ENCODE measurements at places on chromosomes 3 and 15.
A peak's percentile ranks its signal among the peaks of the same experiment; 100 is the strongest.

DNA sequence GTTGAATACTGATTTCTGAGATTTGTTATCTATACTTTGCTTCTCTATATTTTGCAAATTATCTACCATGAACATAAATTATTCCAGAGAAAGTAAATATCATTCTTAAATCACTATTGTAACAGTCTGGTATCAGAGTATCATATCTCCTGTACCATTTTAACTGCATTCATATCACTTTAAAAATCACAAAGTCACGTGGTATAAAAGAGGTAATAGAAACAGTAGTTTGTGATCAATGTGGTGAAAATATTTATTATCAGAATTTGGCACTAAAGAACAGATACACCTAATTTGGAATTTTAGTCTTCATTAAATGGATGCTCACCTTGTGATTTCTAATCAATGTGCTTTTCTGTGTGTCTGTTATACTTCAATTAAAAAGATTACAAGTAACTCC lies 47.8 kb downstream of the P3H2 start:
- no peak for DNase-seq

DNA sequence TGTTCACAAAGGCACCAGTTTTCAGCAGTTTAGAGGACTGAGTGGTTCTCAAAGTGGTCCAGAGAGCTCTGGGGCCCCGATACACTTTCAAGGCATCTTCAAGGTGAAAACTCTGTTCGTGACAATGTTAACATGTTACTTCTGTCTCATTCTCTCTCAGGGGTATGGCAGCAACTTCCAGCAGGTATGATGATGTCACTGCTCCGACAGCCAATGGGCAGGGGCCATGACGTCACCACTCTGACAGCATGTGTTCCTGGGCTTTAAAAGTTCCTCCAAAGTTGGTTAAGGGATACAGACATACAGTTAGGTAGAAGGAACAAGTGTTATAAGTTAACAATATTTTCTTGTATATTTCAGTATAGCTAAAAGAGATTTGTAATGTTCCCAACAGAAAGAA lies 87.9 kb downstream of the KLF15 start:
- DNase-seq = no peak

GRCh38 chr3:45381168-45381852 lies 7.1 kb upstream of the LARS2 start:
- peak; percentile 48 for DNase-seq

GRCh38 chr3:115401851-115402501 lies 221.3 kb upstream of the GAP43 start:
- DNase-seq = no peak

DNA sequence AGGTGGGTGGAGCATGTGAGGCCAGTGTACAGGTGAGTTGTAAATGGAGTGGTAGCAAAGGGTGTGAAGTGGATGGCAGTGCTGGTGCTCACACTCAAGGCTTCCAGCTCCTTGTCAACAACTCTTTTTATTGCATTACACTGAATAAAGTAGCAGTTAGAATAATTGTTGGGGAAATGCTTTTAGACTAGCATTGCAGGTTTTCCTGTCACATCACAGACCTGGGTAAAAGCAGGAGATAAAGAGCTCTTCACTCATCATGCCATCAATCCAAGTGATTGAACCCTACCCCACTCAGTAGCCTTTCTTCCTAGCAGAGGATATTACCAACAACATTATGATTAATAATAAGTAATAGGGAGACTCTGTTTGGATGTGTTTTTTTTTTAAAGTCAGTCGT lies 81.6 kb downstream of the CDIN1 start:
- no peak for DNase-seq

GRCh38 chr3:51933471-51934138 lies 8.1 kb downstream of the RRP9 start:
- no peak for DNase-seq

GRCh38 chr3:171962137-171962720 lies 77.1 kb upstream of the FNDC3B start:
- no peak for DNase-seq

- peak; percentile 50 for DNase-seq
These were observed 39.0 kb downstream of the U2SURP start for GRCh38 chr3:143040261-143040879.

DNA sequence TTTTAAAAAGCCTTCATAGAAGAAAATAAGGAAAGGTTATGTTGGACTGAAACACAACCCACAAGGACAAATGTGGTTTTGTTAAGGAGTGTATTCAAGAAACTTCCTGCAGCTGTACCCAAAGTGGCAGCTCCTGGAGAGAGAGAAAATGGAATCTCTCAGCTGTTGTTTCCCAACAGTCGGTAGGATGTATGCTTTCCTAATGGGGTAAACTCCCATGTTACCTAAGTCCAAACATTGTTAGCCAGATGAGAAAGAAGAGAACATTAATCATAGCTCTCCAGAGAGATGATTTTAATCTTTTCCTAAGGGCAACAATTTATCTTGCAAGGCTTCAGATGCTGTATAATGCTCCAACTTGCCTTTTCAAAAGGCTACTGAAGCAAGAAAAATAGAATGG lies 22.6 kb upstream of the TEX9 start:
- DNase-seq = peak; percentile 65

DNA sequence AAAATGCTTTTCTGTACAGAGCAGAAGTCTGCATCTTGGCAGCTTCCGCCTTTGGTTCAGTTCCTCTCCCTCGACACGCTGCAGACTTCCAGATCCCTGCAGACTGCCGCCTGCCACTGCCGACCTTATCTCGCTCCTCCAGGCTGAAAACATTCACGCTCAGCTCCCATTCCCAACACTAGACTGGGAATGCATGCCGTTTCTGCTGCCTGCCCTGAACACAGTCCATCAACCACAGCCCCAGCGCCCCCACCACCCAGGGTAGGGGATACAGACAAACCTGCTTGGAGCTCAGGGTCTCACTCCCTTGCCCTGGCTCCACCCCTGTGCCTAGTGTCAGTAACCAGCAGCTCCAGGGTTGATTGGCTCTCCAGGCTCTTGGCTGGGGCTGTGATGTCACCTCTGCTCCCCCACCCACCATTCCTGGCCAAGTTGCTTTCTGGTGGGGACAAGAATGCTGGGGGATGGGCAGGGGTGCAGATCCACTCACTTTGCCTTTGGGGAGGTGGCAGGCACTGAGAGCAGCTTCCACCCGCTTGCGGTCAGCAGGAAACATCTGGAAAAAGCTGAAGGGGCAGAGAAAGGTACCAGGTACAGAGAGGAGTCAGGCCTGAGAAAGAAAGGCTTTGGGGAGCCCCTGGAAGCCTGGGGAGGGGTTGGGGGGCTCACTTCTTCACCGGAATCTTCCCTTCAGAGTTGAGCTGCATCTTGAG lies 6.1 kb downstream of the PLCB2 start:
- no peak for DNase-seq

- no peak for DNase-seq
These were observed 15.1 kb downstream of the GMNC start for GRCh38 chr3:190847436-190847835.

DNA sequence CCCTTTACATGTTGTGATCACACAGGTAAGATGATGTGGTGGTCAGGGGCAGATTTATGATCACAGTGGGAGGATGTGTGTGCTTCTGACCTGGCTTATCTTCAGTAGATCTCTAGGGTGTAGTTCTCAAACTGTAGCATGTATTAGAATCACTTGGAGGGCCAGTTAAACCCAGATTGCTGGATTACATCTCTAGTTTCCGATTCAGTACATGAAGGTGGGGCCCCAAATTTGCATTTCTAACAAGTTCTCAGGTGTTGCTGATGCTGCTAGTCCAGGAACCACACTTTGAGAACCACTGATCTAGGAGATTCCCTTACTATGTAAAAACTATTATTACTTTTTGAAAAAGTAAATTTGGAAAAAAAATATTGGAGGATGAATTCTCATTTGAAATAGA lies 199.3 kb upstream of the GOLIM4 start:
- DNase-seq = no peak

DNA sequence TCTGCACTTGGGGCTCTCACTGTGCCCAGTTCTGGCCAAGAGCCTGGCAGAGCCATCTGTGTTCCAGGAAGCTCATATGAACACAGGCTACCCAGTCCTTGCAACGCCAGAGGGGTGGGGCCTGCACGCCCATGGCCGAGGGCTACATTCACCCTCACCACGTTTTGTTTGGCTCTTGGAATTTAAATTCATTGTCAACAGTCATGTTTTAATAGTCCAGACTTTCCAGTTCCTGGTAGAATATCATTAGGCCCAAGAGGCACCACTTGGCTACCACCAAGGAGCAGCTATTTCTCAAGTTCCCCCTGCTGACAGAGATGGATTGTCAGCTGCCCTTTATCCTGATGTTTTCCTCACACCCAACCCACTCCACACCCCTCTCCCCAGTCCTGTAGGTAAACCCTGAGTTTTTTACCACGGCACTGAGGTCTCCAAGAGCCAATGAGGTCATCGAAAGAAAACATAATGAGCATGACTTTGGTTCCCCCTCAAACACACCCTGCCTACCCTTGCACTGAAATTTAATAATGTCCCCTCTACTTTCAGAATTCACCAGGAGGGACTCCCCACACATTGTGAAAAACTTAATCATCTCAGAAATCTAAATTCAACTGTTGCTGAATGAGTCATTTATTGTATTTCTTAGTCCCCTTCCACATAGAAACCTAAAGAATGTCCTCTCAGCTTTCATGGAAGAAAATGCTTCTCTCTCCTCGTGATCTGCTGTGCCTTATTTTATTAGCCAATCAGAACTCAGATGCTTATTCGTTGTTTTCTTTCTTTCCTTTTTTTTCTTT lies 125.1 kb downstream of the SHQ1 start:
- DNase-seq = no peak

DNA sequence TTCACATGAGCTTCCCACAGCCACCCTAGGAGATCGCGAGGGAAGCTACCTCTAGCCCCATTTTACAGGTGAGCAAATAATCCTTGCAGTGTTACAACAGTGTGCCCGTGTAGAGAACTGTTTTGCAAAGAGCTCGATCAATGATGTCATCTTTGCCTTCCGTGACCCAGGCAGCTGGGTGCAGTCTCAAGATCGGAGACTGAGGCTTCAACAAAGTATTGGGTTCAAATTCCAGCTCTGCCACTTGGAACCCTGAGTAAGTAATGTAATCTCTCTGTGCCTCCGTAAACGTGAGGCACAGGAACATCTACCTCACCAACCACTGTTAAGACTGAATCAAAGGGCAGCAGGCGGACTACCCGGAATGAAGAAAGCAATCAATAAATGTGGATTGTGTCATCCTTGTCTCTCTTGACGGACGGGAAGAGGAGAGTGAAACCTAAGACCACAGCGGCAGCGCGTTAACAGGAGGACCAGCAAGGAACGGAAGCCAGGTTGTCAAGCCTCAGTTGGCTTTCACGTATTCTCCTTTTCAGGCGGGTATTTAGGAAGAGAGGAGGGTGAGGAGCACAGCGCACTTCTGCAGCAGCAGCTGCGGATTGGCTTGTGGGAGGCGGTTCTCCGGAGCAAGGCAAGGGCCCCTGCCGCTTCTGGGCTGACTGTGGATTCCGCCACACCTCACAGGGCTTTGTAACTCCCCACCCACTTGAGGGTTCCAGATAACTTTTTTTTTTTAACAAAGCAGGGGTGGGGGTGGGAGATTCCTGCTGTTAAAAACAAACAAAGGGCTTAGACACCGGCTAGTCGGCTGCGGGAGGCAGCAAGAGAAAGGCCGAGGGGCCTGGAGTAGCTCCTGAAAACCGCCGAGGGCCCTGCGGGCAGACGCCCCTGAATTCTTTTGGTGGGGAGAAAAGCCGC lies 1.5 kb upstream of the SMAD3 start:
- DNase-seq = no peak

GRCh38 chr15:25839638-25840156 lies 23.4 kb downstream of the ATP10A start:
- DNase-seq = no peak

- no peak for DNase-seq
These were observed 210.1 kb upstream of the NR2E3 start for GRCh38 chr15:71600237-71600636.

DNA sequence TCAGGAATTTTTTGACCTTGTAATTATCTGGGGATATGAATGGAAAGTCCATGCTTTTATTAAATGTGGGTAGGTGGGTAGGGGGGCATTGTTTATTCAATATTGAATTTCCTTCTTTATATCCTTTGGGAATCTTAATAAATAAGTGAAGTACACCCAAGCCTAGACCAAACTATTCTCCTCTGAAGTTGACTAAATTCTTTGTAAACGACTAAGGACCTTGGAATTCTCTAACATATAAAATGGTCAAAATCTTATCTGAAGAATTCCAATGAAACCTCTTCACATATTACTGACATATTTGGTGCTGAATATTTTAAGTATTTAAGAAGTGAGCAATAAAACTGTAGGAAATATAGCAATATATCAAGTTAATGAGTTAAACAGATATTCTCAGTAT lies 1432.1 kb upstream of the GBE1 start:
- no peak for DNase-seq

- DNase-seq = peak; percentile 9
These were observed 444.5 kb downstream of the EPHB1 start for GRCh38 chr3:135239615-135239884.

DNA sequence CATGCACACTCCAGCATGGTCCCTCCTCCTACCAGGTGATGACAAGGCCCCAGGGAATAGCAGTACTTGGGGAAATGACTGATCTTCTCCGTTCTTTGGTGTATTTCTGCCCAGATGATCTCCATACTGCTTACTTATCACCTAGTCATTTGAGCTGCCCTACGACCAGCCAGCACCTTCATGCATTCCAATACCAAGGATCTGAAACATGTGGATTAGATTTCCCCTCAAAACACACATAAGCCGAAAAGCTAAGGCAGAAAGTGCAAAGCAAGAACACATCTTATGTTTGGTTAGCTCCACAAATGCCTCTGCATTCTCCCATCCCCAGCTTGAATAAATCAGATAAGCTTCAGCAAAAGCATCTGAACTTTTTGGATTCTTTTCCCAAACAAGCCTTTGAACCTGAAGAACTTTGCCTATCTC lies 64.8 kb upstream of the BCL6 start:
- no peak for DNase-seq

DNA sequence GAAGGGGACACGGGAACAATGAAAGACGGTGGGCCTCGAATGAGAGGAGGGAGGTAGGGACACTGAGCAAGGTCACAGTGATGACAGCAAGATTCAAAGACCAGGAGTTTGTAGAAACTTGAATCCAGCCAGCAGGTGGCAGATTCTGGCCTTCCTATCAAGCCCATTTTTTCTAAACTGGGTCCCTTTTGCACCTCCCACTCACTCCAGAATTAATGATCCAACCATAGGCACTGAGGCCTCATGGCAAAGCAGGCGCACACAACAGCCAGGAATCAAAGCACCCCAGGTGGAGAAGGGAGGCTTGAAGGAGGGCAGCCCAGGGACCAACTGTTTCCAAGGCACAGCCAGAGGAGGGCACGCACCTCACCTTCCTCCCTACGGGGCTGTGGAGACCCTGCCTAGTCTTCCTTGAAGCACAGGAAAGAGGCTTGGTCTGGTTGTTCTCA lies 90.2 kb downstream of the ANP32A start:
- DNase-seq = no peak

- DNase-seq = no peak
These were observed 102.8 kb downstream of the ARRDC4 start for GRCh38 chr15:98063315-98063714.

GRCh38 chr15:100235030-100235617 lies 106.7 kb downstream of the ADAMTS17 start:
- no peak for DNase-seq

DNA sequence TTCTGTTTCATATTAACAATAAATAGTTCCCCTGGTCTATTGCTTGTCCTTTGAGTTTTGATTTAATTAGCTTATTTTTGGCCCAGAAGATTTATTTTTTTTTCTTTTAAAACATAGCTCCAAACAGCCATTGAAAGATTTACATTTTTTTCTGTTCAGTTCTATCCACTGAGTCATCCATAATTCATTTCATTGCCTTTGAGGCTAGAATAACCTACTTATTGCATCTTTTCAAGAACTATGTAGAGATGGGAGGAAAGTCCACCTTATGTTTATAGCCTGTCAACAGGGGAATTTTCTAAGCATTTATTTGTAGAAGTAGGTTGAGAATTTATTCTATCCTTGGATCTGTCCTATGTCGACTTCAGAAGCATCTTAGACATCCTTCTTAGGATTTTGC lies 53.4 kb upstream of the CHD2 start:
- DNase-seq = no peak
